Activated CD4-positive, alpha-beta memory T cell treated with anti-CD3 and anti-CD28 coated beads, Interleukin-2, amount 10 ng/mL, durations not matched to agents 7 days and 5 days (primary cell): ENCODE measurements at places on chromosomes 6 and 20. TPM values are rescaled to one million over a fixed set of nuclear protein-coding genes. Genes with fewer than 3 reads are reported as not detected.

SLC22A23 gene
- 0.75 TPM for total RNA-seq

- H3K4me1 ChIP-seq: peaks cover 3% of the 10 kb centered on the region
- no peaks in the 10 kb centered on the region for H3K36me3 ChIP-seq
- H3K27ac ChIP-seq: no peak overlapping the region
- no peak overlapping the region for H3K4me3 ChIP-seq
- DNase-seq: no peak
Observed at GRCh38 chr20:44695674-44696300, 19.4 kb upstream of the CCN5 start.

- H3K4me1 ChIP-seq: no peaks in the 10 kb centered on the region
- H3K27me3 ChIP-seq: peaks cover 2% of the 10 kb centered on the region
- DNase-seq: no peak
- H3K36me3 ChIP-seq: peaks cover 11% of the 10 kb centered on the region
- H3K27ac ChIP-seq: no peak overlapping the region
Observed at GRCh38 chr20:29876911-29877285, 1380.6 kb upstream of the DEFB115 start.

DNA sequence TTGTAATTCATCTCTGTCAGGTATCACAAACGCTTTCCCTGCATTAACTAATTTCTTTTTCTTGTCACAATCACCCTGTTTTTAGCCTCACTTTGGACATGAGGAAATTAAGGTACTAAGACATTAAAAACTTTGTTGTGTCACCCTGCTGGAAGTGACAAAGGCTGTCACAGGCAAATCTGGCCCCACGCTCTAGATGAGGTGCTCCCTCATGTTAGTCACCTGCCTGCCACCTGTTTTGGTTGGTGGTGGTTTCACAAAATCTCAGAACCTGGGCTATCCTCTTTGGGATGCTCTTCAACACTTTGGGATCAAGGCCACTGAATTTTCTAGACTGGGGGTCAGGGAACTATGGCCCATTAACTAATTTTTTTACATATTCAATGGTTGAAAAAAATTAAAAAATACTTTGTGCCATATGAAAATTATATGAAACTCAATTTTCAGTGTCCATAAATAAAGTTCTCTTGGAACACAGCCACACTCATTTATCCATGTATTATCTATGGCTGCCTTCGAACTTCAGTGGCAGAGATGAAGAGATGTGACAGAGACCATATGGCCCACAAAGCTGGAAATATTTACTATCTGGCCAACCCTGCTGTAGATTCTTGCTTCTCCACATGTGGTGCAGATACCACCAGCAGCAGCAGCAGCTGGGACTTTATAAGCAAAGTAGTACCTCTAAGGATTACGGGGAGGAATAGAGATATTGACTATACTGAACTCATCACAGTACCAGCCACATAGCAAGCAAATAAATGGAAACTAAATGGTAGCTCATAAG lies 16.1 kb upstream of the TNFAIP3 start:
- H3K27me3 ChIP-seq: no peaks in the 10 kb centered on the region
- no peak overlapping the region for H3K4me3 ChIP-seq
- no peak overlapping the region for H3K27ac ChIP-seq
- H3K4me1 ChIP-seq: peaks cover 12% of the 10 kb centered on the region
- no peak for DNase-seq
